Caco-2 (cell line): ENCODE measurements at places on chromosomes 12 and 14. TPM values are rescaled to one million over a fixed set of nuclear protein-coding genes. Genes with fewer than 3 reads are reported as not detected.

SYT1 gene
- 0.39 and 1.2 TPM in 2 replicates for total RNA-seq

TUNAR gene
- not detected in 2 replicates for total RNA-seq

NUP37 gene
- total RNA-seq, result 78.9 and 87.4 TPM in 2 replicates

KRT79 gene
- total RNA-seq, result not detected in 2 replicates

KCNC2 gene
- not detected in 2 replicates for total RNA-seq

OTOGL gene
- 0.39 and 0.72 TPM in 2 replicates for total RNA-seq

- no peaks in the 10 kb centered on the region for H3K27me3 ChIP-seq
- no peaks in the 10 kb centered on the region for H3K36me3 ChIP-seq
- H3K4me1 ChIP-seq, result no peaks in the 10 kb centered on the region
- H3K27ac ChIP-seq, result no peak overlapping the region
Measured at GRCh38 chr14:53411125-53411524, 258.0 kb upstream of the DDHD1 start.

GRCh38 chr12:25684070-25684469 is 131.0 kb upstream of the LMNTD1 start:
- DNase-seq, result no peak
- no peak overlapping the region for H3K4me3 ChIP-seq
- no peak overlapping the region for H3K27ac ChIP-seq
- H3K27me3 ChIP-seq, result no peaks in the 10 kb centered on the region

GRCh38 chr12:126668538-126668937 is 1598.4 kb upstream of the TMEM132C start:
- H3K27ac ChIP-seq, result no peak overlapping the region
- no peak overlapping the region for H3K4me3 ChIP-seq
- no peaks in the 10 kb centered on the region for H3K36me3 ChIP-seq
- H3K4me1 ChIP-seq, result no peaks in the 10 kb centered on the region

GRCh38 chr14:103625356-103626095 is 3.5 kb upstream of the KLC1 start:
- peak overlapping the region; percentile 57 for H3K27ac ChIP-seq
- DNase-seq, result no peak
- no peak overlapping the region for H3K4me3 ChIP-seq
- H3K36me3 ChIP-seq, result no peaks in the 10 kb centered on the region
- peaks cover 22% of the 10 kb centered on the region for H3K4me1 ChIP-seq

DNA sequence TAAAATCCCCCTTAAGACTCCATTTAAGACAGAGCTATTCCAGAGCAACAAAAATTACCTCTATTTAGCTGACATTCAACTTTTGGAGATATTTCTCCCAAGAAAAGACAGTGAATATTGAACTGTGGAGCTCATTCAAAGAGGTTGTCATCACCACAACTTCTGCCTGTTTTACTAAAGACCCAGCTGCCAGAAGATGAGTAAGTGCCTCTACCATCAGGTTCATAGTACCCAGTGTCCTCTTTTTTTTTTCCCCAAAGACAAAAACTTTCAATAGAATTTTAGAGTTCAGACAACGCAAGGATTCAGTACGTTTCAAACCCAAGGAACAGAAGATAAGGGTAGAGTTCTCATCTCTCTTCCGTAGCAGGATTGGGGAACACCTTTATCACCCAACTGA is 461.3 kb downstream of the BCAT1 start:
- H3K27ac ChIP-seq, result no peak overlapping the region
- H3K4me3 ChIP-seq, result no peak overlapping the region
- no peak for DNase-seq

DNA sequence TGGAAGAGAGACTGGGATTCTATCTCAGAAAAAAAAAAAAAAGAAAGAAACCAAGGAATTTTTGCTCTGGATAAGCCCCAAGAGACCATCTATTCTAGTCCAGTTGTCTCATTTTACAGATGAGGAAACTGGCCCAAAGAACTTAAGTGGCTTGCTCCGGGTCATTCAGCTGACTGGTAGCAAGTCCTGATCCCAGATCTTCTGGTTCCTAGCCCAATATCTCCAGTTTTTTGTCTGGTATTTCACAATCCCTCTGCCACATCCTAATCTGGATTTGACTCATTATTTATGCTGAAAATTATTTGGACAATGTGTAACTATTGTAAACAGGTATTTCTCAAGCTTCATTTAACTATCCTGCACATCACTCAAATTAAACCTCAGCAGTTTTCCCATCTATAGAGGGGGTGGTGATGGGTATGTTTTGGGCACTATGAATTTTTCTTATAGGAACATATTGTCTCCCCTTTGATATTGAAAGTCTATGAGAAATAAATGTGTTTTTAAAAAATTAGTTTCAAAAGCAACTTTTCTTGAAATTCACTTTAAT is 43.4 kb downstream of the PPP2R5E start:
- no peaks in the 10 kb centered on the region for H3K36me3 ChIP-seq
- H3K27ac ChIP-seq, result no peak overlapping the region
- H3K4me1 ChIP-seq, result no peaks in the 10 kb centered on the region; the same call in 1 of the 2 replicates

- H3K27ac ChIP-seq, result no peak within 1 kb of the TSS
- peaks cover 13% of the 10 kb centered on the region for H3K4me1 ChIP-seq
- H3K4me3 ChIP-seq, result peak within 1 kb of the TSS; percentile 49
- DNase-seq, result peak; percentile 87
Measured at GRCh38 chr12:49336645-49337584, at the start of gene C1QL4. TSS of gene C1QL4 (minus strand) at chr12:49337188. CDS start at chr12:49336477, 711 bp downstream.

DNA sequence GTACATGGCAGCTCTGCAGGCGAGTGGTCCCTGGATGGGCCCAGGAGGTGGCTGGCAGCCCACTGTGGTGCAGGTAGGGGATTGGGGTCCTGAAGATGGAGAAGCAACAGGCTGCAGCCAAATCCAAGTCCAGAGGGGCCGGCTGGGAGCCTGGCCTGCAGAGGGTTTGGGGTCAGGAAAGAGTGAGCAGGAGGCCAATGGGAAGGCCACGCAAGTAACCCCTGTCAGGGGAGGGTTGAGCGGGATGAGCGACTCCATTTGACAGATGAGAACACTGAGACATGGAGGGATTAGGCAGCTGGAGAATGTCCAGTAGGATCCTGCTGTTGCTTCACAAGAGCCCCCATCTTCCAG is 136.0 kb downstream of the BCL11B start:
- no peaks in the 10 kb centered on the region for H3K36me3 ChIP-seq
- no peak overlapping the region for H3K4me3 ChIP-seq
- no peaks in the 10 kb centered on the region for H3K27me3 ChIP-seq
- no peak overlapping the region for H3K27ac ChIP-seq
- DNase-seq, result no peak

GRCh38 chr12:62268956-62269355 is 8.8 kb downstream of the USP15 start:
- H3K4me1 ChIP-seq, result no peaks in the 10 kb centered on the region
- H3K27ac ChIP-seq, result no peak overlapping the region
- no peak for DNase-seq
- no peaks in the 10 kb centered on the region for H3K36me3 ChIP-seq
- no peaks in the 10 kb centered on the region for H3K27me3 ChIP-seq

DNA sequence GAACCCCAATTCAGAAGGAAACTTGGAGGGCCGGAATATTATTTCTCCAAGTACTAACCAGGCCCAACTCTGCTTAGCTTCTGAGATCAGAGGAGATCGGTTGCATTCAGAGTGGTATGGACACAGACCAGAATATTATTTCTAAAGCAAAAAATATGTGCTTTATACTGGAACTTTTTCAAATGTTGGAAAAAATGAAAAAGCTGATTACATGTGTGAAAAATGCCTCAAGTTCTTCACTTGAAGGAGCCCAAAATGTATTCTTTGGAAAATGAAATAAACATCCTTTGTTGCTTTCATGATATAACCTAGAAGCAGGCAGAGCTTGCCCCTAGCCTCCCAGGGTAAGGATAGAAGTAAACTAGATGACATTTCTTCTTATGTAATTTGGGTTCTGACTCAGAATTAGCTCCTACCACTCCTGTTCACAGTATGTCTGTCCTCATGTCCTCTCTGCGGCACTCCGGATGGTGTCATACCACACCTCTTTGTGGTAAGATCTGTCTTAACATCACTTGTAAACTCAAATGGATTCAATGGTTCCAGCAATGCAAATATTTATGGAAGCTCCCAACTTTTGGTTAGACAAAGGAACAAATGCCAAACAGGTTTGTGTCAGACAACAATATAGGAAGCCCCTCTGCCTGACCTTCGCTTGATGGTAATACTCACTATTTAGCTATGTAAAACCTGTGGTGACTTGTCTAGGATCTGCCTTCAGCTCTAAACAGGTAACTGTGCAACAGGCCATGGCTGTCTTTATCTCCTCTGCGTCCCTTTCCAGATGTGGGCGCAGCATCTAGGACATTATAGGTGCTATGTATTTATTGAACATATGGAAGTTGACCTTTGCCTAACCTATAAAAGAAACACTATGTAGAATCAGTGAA is 178.5 kb downstream of the SSPN start:
- no peaks in the 10 kb centered on the region for H3K27me3 ChIP-seq
- no peak for DNase-seq
- no peak overlapping the region for H3K27ac ChIP-seq
- no peaks in the 10 kb centered on the region for H3K36me3 ChIP-seq

DNA sequence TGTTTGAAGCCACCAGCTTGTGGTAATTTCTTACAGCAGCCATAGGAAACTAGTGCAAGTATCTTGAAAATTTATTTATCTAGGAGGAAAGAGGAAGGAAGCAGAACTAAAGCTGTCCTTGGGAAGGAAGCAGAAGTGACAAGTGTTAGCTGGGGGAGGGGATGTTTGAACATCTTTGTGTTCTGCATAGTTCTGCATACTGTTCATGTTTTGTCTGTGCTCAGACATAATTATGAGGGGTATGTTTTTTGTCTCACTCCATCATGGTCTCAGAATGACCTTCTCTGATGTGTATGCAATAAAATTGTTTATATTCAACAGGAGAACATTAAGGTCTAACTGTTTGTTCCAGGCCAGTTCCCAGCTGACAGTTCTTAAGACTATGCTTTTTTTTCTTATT is 606.5 kb downstream of the GALC start:
- no peaks in the 10 kb centered on the region for H3K36me3 ChIP-seq
- H3K4me3 ChIP-seq, result no peak overlapping the region
- no peak for DNase-seq
- H3K27ac ChIP-seq, result no peak overlapping the region
- H3K4me1 ChIP-seq, result no peaks in the 10 kb centered on the region

DNA sequence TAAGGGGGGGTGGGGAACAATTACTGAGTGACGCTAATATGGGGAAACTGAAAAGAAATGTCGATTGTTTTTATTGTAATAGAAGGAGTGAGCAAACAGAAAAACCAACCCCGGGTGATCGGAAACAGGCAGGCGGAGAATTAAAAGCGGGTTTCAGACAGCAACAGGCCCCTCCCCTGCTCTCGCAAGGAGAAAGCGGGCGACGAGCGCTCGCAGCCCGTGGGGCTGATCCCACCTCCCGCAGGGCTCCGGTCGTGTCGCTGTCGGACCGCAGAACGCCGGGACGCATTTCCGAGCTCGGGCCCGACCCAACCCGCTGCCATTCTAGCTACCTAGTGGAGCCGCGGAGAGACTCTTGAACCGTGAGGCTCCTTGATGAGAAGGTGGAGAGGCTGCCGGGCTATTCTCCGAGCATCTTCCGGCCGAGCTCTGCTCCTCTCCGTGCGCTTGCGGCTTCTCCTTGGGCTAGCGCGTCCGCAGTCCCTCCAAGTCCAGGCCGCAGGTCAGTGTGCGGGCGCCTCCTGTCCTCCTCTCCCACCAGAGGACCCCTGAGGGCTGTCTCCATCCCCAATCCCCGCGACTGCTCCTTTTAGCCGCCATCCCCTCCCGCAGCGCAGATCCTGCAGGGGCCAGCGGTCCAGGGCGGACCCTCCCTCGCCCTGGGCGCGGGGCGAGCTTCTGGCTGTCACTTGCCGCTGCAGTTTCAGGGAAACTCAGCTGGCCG is 4.1 kb upstream of the PAX9 start:
- H3K4me3 ChIP-seq, result no peak overlapping the region
- H3K27me3 ChIP-seq, result no peaks in the 10 kb centered on the region
- H3K4me1 ChIP-seq, result peaks cover 5% of the 10 kb centered on the region; the same call in 1 of the 2 replicates
- DNase-seq, result no peak
- no peak overlapping the region for H3K27ac ChIP-seq

- H3K27ac ChIP-seq, result no peak overlapping the region
- peaks cover 5% of the 10 kb centered on the region for H3K4me1 ChIP-seq
- no peaks in the 10 kb centered on the region; the same call in 1 of the 2 replicates for H3K36me3 ChIP-seq
- DNase-seq, result no peak
- no peaks in the 10 kb centered on the region for H3K27me3 ChIP-seq
Measured at GRCh38 chr12:123288751-123289346, 17.2 kb upstream of the CDK2AP1 start.

DNA sequence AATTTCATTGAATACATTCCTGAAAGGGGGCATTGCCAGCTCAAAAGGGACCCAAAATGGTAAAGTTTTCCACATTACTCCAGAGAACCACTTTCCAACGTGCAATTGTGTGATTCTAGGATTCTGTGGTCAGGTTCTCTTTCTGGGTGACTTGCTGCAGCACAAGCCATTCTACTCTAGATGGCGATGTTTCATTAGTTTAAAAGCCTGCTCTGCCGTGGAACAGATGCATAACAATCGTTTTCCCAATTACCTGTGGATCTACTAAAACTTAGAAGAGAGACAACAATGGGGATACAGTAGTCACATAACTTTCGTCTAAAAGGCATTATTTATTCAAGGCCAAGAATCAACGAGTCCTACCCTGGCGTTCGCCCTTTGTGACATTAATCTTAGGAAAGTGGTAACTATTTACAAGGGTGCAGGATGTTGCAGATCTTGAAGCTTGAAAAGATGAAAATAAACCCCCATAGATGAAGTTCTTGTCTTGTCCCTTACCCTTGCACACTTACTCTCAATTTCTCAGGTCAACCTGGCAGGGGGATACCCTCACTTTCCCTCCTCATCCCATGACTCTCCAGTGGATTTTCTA is 400.9 kb downstream of the SNAPC1 start:
- no peak for DNase-seq
- H3K27me3 ChIP-seq, result no peaks in the 10 kb centered on the region
- no peak overlapping the region for H3K4me3 ChIP-seq
- no peak overlapping the region for H3K27ac ChIP-seq
- no peaks in the 10 kb centered on the region for H3K36me3 ChIP-seq

DNA sequence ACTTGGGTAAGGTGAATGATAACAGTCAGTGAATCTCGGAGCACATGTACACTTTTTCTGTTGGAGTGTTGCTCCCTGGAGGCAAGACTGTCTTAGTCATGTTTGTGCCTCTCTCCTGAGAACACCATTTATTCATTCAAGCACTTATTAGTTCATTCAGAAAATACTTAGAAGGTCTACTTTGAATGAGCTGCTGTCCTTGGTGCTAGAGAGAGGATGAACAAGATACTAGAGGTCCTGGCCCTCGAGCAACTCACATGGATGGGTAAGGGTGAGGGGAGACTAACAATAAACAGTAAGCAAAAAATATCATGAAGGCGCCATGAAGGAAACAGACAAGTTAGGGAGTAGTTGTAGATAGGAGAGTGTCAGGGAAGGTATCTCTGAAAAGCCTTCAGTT is 17.1 kb upstream of the SAMD4A start:
- no peak overlapping the region for H3K27ac ChIP-seq
- no peaks in the 10 kb centered on the region for H3K4me1 ChIP-seq
- no peaks in the 10 kb centered on the region for H3K27me3 ChIP-seq
- no peaks in the 10 kb centered on the region for H3K36me3 ChIP-seq
- no peak overlapping the region for H3K4me3 ChIP-seq

DNA sequence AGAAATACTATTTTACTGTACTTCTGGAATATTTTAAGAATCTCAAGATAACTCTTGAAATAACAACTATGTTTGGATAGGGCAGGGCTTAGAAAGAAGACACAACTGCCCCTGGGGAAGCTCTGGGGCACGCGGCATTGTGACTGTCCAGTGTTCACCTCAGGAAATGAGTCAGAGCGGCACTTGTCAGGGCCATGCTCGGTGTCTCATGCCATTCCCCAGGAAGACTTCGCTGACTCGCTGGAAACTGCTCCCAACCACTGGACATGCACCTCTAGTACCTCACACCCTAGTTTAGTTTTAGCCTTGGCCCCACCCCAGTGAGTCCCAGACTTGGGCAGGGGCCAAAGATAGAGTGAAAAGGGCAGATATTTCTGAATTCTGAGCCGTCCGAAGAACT is 192.0 kb downstream of the TTC7B start:
- H3K4me3 ChIP-seq, result no peak overlapping the region
- DNase-seq, result no peak
- H3K36me3 ChIP-seq, result no peaks in the 10 kb centered on the region
- peak overlapping the region; percentile 56 for H3K27ac ChIP-seq
- no peaks in the 10 kb centered on the region for H3K27me3 ChIP-seq
